ENCODE measurements at places on chromosomes 4 and X.

DNA sequence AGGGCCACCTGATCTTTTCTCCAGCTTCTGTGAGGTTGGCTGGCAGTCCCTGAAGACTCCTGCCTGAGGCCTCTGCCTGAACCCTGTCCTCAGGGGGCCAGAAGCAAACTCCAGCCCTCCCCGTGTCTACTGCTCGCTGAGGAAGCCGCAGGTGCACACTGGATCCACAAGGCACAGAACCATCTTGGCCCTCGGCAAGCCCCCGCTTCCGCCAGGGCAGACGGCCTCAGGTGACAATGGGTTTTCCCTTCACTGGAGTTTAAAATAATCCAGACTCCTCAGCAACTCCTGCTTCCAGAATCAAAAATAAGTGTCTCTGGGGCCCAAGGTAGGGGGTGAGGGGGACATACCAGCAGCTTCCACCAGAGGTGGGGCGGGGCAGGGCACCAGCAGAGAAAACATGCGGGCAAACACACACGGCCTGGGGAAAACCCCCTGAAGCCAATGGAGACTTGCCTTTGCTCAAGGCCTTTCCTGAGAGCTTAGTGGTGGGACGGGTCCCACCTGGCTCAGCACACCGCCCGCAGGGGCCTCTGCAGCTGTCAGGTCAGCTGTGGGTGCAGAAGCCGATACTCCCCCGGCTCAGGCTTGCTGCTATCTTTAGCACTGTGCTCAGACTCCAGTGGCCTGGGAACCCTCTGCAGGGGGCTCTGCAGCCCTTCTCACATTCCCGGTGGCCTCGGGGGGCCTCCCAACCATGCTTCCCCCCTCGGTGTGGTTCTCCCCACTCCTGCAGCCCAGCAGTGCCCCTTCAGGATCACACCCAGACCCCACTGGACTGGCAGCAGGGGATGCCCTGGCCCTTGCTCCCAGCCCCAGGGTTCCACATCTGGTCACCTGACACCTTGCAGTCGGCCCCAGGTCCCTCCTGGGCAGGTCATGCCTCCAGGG, 1.9 kb downstream of the MYL5 start:
- DNase-seq, result no peak

GRCh38 chr4:186458050-186458449, 97.3 kb downstream of the MTNR1A start:
- no peak for DNase-seq

DNA sequence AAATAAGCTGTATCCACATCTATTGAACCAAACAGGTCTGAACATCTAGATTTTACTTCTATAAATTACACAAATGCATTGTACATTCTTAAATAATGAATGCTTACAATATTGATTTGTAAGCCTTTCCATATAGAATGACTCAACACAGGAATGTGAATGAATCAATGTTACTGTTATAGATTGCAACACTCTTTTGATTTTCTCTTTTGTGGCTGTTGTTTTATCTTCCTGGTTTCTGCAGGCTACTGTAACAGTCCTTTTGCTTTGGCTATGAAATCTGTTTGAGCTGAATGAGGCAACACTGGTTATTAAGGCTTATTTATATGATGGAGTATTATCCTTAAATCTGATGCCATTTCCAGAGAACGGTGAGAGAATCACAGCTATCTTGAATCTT, 49.5 kb downstream of the GPR50 start:
- no peak for DNase-seq

GRCh38 chr4:1385373-1386340, 20.6 kb downstream of the NKX1-1 start:
- no peak for DNase-seq

GRCh38 chrX:39475372-39475771, 622.4 kb downstream of the BCOR start:
- no peak for DNase-seq

- no peak for DNase-seq
These were observed 248.2 kb downstream of the PARM1 start for GRCh38 chr4:75180790-75181776.

DNA sequence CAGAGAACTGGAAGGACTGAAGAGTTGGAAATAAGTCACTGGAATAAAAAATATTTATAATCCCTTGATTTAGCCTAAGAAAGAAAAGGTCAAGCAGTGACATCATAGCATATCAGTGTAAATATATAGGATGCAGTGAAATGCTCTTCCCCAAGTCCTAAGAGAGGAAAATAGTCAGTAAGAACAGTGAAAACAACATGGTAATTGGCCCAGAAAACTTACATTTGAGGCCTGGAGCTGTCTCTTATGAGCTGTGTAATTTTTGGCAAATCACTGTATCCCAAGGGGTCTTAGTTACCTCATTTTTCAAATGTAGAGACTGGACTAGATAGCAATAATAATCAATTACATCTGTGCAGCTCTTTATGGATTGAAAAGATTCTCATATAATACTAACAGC, 255.7 kb upstream of the AR start:
- DNase-seq, result no peak

DNA sequence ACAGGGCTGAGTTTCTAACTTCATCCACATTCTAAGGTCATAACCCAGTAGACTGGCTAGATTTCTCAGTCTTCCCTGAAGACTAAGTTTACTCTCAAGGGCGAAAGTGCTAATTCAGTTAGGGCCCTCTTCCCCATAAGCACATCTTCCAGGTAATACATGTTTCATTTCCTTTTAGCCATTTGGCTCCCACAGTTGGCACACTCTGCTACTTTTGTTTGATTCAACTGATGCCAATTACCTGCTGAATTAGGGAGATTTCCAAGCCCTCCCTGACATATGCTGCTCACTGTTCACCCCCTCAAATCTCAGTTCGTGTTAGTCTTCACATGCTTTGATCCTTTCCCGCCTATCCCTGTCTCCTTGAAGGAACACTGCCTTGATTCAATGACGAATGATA, 17.0 kb upstream of the WDR17 start:
- DNase-seq, result no peak

All from T-helper 9 cell (primary cell).